CD4-positive, alpha-beta T cell treated with Interleukin-15 for 1 hour (primary cell): ENCODE measurements at places on chromosomes 13 and 19.

- no peak for DNase-seq
Observed at GRCh38 chr19:54535601-54536000, 33.0 kb downstream of the LAIR2 start.

GRCh38 chr13:68944272-68944671 lies 1163.4 kb upstream of the ATXN8OS start:
- DNase-seq: no peak

GRCh38 chr19:53600217-53600616 lies 31.6 kb upstream of the DPRX start:
- no peak for DNase-seq

DNA sequence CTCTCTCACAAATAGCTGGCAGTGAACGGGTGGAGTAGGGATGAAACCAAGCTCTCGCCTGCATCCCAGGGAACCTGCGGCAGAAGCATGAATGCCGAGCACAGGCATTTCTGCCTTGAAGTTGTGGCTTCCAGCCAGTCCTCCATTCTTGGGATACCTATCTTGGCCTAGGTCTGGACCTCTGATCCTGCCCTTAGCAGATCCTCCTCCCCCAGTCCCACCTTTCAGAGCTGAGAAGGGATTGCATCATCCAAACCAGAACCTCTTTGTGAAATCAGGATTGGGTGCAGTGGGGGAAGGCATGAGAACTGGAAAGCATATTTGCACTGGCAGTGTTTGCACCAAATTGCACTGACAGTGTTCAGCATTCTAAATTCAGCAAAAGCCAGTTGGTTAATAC lies 5.8 kb downstream of the ZNF780A start:
- DNase-seq: no peak

GRCh38 chr19:15614507-15615379 lies at the start of gene CYP4F8:
Gene CYP4F8 (plus strand): TSS chr19:15615218. CDS start chr19:15615617, 399 bp downstream.
- no peak for DNase-seq
